ENCODE measurements at places on chromosomes 13 and 19.

GRCh38 chr19:13974073-13974472 is 21.8 kb downstream of the DCAF15 start:
- peaks cover 8% of the 10 kb centered on the region for H3K36me3 ChIP-seq
- H3K4me1 ChIP-seq: peaks cover 6% of the 10 kb centered on the region
- H3K27me3 ChIP-seq: no peaks in the 10 kb centered on the region

- no peaks in the 10 kb centered on the region for H3K36me3 ChIP-seq
- peaks cover 22% of the 10 kb centered on the region for H3K27me3 ChIP-seq
- no peak for DNase-seq
- no peak overlapping the region for H3K27ac ChIP-seq
Observed at GRCh38 chr13:112895521-112896465, 73.2 kb upstream of the MCF2L start.

DNA sequence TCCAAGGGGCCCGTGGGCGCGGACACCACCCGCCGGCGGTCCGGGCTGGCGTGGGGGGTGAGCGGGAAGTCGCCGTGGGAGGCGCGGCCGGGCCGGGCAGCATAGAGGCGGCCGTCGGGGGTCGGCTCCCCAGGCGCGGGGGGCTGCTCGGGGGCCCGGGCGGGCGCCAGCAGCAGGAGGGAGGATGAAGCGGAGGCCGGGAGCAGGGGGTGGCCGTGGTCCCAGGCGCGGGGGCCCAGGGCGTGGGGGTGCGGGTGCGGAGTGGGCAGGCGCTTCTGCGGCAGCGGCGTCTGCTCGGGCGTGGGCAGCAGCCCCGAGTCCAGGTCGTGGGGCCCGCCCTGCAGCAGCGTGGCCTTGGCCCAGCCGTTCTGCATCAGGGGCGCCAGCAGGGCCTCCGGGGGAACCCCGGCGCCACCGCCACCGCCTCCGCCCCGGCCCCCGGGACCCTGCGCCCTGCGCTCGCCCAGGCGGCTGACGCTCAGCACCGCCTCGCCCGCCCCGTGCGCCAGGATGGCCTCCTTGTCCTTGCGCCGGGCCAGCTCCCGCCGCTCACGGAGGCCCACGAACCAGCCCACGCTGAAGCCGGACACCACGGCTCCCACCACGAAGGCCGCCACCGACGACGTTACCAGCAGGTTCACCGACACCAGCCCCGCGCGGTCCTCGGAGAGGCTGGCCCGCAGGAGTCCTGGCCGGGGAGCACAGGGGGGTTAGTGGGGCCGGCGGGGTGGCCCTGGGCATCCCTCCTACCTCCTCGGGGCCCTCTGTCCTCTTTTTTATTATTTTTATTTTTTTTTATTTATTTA is 4.2 kb upstream of the LRG1 start:
- peaks cover 7% of the 10 kb centered on the region for H3K4me1 ChIP-seq
- no peaks in the 10 kb centered on the region for H3K27me3 ChIP-seq
- no peak overlapping the region for H3K27ac ChIP-seq
- no peak for DNase-seq
- no peak overlapping the region for H3K4me3 ChIP-seq
- no peaks in the 10 kb centered on the region for H3K36me3 ChIP-seq

DNA sequence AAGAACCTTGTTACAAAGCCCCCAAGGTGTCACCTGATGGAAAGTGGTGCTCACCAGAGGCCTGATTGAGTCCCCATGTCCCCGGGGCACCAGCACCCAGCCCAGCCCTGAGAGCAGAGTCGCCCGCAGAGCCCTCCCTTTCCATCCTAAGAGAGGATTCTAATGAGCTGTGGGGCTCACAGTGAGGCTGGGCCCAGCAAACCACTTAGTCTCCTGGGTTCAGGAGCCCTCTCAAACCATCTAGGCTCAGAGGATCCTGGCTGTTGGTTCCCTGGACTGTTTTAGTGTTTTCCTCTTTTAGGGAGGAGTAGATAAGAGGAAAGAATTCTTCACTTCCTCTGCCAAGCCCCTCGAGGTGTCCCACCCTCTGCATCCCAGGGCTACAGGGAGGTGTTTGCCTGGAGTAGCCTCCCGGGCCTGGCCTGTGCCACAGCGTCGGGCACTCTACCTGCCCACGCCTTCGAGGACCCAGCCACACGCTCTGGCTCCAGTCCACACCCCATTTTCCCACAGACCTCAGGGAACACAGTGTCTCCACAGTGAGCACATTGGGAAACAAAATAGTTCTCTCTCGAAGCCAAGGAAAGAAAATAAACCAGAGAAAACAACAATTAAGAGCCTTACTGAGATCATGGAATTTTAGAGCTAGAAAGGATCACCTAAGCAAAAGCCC is 34.4 kb downstream of the DHRS12 start:
- H3K4me1 ChIP-seq: peaks cover 13% of the 10 kb centered on the region
- H3K27ac ChIP-seq: no peak overlapping the region
- H3K27me3 ChIP-seq: no peaks in the 10 kb centered on the region
- H3K36me3 ChIP-seq: peaks cover 8% of the 10 kb centered on the region
- no peak overlapping the region for H3K4me3 ChIP-seq
- DNase-seq: no peak

- peaks cover 5% of the 10 kb centered on the region for H3K36me3 ChIP-seq
- DNase-seq: peak; percentile 21
- peak overlapping the region; percentile 79 for H3K27ac ChIP-seq
- H3K4me3 ChIP-seq: no peak overlapping the region
- H3K4me1 ChIP-seq: peaks cover 41% of the 10 kb centered on the region
- H3K27me3 ChIP-seq: no peaks in the 10 kb centered on the region
Observed at GRCh38 chr13:33612641-33613638, 205.0 kb upstream of the RFC3 start.

DNA sequence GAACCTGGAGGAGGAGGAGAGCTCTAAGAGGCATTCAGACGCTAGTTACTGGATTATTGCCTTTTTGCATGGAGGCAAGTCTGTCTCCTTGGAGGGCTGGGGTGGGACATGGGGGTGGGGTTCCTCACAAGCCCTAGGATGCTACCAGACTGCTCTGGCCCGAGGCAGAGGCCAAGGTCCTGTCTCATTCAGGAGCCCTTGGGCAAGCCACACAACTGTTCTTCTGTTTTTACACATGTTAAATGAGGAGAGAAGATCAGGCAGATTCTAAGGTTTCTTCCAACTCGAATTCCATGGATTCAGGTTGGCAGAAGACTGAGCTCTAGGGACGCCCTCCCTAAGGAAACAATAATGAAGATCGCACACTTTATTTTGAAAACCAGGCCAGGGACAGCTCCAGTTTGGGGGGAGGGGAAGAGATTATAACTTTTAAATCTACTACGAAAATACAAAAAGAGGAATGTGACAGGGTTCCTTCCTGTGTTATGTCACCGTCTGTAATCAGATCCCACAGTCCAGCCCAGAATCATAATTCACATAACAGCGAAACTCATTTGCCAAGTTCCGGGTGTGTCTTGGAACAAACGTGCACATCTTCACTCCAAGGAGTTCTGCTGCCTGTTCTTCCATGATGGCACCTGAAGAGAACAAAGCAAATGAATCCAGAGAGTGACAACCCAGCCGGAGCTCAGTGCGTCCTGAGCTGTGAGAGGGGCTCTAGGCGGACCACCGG is 25.2 kb downstream of the IL17D start:
- no peaks in the 10 kb centered on the region for H3K27me3 ChIP-seq
- no peak overlapping the region for H3K4me3 ChIP-seq
- DNase-seq: no peak
- H3K4me1 ChIP-seq: no peaks in the 10 kb centered on the region

DNA sequence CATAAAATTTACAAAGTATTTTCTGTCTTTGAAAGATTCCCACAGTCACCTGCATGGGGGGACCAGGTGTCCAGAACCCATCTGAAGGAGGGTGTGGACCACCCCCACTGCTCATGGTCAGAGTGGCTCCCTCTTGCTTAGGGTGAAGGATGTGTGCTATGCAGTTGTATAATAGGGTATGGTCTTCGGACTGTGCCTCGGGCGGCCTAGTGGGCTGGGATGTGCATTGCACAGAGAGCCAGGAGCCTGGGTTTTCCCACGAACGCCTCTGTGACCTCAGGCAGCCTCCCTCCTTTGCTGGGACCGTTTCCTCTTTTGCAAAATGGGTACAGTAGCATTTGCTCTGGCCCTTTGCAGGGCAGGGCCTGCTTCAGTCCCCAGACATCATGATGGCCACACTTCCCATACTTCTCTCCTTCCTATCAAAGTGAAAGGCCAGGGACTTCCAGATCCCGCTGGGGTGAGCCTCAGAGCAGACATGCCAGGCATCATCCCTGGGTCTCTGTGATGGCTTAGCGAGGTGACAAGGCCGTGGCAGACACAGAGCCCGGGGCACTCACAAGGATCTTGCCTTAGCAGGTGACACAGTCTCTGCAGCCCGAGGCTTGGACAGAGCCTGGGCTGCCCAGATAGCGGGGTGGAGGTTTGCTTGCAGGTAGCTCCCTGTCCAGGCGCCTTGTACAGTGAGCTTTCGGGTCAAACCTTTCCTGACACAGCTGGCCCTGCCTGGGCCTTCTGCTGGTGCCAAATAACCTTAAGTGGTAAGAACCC is 59.4 kb upstream of the ZNF536 start:
- H3K27ac ChIP-seq: no peak overlapping the region
- H3K4me1 ChIP-seq: no peaks in the 10 kb centered on the region
- DNase-seq: no peak
- no peaks in the 10 kb centered on the region for H3K27me3 ChIP-seq
- no peaks in the 10 kb centered on the region for H3K36me3 ChIP-seq

DNA sequence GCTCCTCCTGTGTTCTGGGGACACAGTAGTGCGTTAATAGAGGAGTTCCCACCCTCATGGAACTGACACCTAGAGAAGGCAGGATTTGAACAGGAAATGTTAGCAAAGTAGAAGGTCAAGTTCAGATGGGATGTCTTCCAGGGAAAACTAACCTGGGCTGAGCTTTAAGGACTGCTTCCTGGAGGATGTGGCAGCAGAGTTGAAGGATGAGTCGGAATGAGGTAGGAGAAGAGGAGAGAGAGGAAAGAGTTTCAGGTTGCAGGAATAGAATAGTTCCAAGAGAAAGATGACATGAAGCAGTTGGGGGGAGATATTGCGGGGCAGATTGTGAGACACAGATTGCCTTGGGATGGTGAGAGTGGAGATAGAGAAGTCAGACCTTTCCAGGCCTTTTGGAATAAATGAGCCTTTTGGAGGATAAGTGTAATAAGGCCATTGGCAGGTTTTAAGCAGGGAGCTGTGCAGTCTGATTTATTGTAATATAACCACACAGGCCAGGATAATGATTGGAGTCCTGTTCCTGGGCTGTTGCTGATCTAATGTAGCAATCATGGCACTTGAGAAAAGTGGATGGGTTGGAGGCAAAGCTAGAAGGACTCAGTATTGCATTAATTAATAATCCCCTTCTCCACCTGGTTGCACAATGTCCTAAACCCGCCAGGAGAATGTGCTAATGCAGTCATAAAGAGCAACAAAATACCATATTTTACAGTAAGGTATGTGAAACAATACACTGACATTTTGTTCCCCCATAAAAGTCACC is 205.4 kb downstream of the SHISA2 start:
- peak overlapping the region; percentile 83 for H3K27ac ChIP-seq
- no peaks in the 10 kb centered on the region for H3K36me3 ChIP-seq
- H3K4me3 ChIP-seq: peak overlapping the region; percentile 46
- H3K27me3 ChIP-seq: peaks cover 14% of the 10 kb centered on the region

DNA sequence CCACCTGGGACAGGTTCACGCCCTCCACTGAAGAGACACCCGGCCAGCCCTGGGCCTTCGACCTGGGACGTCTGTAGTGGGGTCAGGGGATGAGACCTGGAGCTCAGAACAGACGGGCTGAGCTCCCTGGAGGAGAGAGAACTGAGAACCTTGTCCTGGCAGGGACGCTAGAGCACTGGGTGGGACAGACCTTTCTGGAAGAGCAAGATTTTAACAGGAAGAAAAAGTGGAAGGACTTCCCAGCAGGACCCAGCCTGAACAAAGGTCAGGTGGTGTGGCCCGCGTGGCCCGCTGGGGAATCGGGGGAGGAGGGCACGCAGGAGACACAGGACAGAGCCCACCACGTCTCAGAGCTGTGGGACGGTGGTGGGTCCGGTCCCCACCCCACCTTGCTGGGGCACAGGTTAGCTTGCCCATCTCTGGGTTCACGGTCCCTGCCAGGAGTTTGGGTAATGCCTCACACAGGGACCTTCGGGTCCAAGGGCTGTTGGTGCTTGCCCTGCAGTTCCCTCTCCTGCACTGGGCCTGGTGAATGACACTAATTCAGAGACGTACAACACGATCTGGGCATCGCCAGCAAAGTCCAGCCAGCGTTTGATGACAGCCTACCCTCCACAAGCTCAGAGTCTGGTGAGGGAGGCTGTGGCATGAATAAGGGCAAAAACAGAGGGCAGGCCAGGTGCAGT is 1.2 kb upstream of the EFNA2 start:
- H3K4me1 ChIP-seq: peaks cover 13% of the 10 kb centered on the region
- DNase-seq: no peak
- no peak overlapping the region for H3K4me3 ChIP-seq
- H3K27ac ChIP-seq: no peak overlapping the region
- H3K27me3 ChIP-seq: peaks cover 28% of the 10 kb centered on the region
- H3K36me3 ChIP-seq: peaks cover 6% of the 10 kb centered on the region

DNA sequence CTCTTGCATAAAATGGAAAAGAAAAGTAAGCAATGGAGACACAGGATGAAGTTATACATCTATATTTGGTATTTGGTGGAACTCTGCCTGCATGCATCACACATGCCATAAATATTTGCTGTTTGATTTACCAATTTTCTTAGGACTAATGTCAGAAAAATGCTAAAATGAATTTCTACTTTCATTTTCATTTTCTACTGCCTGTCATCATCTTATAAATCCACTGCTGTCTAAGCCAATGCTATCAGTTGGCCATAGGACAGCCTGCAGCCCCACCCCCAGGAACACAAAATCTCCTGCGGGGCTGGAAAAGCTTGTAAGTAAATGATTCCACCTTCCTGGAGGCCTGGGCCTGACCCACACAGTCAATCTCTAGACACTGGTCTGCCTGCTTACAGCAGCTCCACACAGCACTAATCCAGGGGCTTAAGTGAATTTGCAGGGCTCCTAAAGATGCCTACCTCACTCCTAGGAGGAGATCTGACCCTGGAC is 122.0 kb downstream of the ENOX1 start:
- H3K4me1 ChIP-seq: peaks cover 10% of the 10 kb centered on the region
- peak; percentile 16 for DNase-seq
- H3K36me3 ChIP-seq: no peaks in the 10 kb centered on the region

- peak; percentile 40 for DNase-seq
- no peaks in the 10 kb centered on the region for H3K36me3 ChIP-seq
- H3K27me3 ChIP-seq: peaks cover 10% of the 10 kb centered on the region
- H3K27ac ChIP-seq: no peak overlapping the region
- peaks cover 11% of the 10 kb centered on the region for H3K4me1 ChIP-seq
Observed at GRCh38 chr19:50427997-50428425, 4.7 kb upstream of the MYBPC2 start.

DNA sequence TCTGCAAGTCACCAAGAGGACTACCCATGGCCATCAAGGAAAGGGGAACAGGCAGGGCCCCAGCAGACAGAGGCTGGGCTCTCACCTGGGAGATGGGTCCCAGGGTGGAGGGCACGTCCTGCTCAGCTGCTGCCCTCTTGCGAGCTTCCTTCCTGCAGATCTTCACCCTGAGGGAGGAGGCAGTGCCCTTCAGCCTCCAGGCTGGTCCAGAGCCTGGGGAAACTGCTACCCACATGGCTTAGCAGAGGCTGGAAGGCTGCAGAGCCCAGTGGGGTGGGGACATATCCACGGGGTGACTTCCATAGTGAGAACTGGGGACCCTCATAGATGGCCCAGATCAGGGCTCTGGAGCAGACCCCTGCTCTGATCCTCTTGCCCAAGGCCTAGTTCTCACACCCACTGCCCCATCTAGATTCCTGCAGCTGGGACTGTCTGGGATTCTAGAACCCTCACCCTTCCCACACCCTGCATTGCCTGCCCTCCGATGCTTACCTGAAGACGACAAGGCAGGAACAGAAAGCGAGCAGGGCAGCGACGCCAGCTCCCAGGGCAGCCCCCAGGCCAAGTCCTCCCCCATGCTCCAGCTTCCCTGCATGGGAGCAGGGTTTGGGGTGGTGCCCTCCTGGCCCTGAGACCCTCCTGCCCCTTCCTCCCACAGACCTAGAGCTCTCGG is 9.0 kb downstream of the SIGLEC11 start:
- H3K36me3 ChIP-seq: no peaks in the 10 kb centered on the region
- no peak overlapping the region for H3K27ac ChIP-seq
- H3K27me3 ChIP-seq: peaks cover 16% of the 10 kb centered on the region
- H3K4me1 ChIP-seq: peaks cover 3% of the 10 kb centered on the region

Measured in activated CD4-positive, alpha-beta memory T cell treated with anti-CD3 and anti-CD28 coated beads, Interleukin-2, amount 10 ng/mL, durations not matched to agents 7 days and 5 days (primary cell).